ENCODE measurements at places on chromosomes 4 and X.

DNA sequence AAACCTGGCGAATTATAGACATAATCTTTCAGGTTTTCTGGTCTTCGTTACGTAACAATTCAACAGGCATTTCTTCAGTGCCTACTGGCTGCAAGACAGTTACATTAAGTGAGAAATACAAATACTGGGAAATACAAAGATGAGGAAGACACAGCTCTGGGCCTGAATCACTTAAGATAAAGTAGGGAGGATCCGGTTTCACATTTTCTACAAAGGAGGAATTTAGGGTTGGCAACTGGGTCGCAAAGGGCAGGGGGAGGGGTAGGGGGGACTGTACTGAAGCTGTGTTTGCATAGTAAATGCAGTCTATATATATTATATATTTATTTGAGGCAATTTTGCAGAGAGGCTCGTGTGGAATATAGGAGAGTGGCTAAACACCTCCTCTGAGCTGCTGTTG lies 107.4 kb downstream of the MAML3 start:
- no peak for DNase-seq

GRCh38 chrX:23610495-23610894 lies 56.8 kb upstream of the PRDX4 start:
- no peak for DNase-seq

- DNase-seq, result no peak
These were observed 92.8 kb downstream of the FAAH2 start for GRCh38 chrX:57379296-57379695.

DNA sequence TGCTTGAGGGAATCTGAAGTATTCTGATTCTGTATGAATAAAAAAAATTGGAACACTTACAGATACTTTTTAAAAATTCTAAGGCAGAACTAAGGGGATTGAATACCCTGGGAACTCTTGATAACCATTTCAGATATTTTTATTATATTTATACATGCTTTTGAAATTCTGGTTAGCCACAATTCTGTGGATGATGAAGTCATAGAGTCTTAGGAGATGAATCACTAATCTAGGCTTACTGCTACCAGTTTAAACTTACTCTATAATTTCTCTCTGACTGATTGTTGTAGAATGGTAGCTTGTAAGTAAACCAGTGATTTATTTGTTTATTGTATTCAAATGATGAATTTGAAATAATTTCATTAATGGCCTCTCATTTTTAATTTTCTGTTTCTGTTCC lies 11.4 kb upstream of the SLAIN2 start:
- DNase-seq, result no peak

All from activated T-helper 1 cell treated with anti-CD3 and anti-CD28 coated beads, Interleukin-2, amount 50 U/mL, for 16 hours (primary cell).